ENCODE measurements at places on chromosomes 2 and 18. TPM values are rescaled to one million over a fixed set of nuclear protein-coding genes. Genes with fewer than 3 reads are reported as not detected.
A peak's percentile ranks its signal among the peaks of the same experiment; 100 is the strongest.

Gene KCNG3
- 0.16 TPM for total RNA-seq

Gene USP34
- 139 TPM for total RNA-seq

DNA sequence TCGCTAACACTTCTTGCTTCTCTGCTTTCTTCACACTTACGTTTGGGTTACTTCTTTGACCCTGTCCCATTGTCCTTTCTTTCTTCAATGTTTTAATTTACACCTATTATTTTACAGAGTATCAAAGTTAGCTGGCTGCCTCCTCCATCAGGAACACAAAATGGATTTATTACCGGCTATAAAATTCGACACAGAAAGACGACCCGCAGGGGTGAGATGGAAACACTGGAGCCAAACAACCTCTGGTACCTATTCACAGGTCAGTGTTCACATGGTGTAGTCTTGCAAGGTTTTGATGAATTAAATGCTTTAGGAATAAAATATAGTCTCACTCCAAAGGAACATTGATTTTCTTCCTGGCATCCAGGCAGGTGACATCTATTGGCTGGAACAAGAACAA, 919.0 kb downstream of the MBD2 start:
- no peaks in the 10 kb centered on the region for H3K27me3 ChIP-seq
- no peaks in the 10 kb centered on the region for H3K4me1 ChIP-seq
- DNase-seq = no peak

- DNase-seq = no peak
- H3K4me1 ChIP-seq = no peaks in the 10 kb centered on the region
- no peak overlapping the region for H3K4me3 ChIP-seq
- H3K27ac ChIP-seq = no peak overlapping the region
- H3K27me3 ChIP-seq = peaks cover 19% of the 10 kb centered on the region
- H3K36me3 ChIP-seq = no peaks in the 10 kb centered on the region
Observed at GRCh38 chr2:237281836-237282306, 132.1 kb downstream of the COL6A3 start.

DNA sequence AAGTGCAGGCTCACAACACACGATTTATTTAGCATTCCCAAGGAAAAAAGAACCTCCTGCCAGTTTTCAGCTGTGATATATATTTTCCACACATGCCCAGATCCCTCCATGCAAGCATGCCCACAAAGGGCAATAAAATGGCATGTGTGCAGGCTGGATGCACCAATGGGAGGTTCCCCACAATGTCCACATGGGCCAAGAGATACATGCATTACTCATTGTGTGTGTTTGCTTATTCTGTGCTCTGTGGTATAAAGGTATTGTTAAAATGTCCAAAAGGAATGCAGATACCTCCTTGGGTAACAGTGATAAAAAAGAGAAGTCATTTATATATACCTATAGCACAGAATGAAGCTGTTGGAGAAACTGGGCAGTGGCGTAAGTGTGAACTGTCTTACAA, 207.4 kb downstream of the FHOD3 start:
- H3K4me3 ChIP-seq = no peak overlapping the region
- DNase-seq = no peak
- H3K27me3 ChIP-seq = no peaks in the 10 kb centered on the region
- H3K27ac ChIP-seq = no peak overlapping the region
- no peaks in the 10 kb centered on the region for H3K36me3 ChIP-seq
- H3K4me1 ChIP-seq = no peaks in the 10 kb centered on the region

DNA sequence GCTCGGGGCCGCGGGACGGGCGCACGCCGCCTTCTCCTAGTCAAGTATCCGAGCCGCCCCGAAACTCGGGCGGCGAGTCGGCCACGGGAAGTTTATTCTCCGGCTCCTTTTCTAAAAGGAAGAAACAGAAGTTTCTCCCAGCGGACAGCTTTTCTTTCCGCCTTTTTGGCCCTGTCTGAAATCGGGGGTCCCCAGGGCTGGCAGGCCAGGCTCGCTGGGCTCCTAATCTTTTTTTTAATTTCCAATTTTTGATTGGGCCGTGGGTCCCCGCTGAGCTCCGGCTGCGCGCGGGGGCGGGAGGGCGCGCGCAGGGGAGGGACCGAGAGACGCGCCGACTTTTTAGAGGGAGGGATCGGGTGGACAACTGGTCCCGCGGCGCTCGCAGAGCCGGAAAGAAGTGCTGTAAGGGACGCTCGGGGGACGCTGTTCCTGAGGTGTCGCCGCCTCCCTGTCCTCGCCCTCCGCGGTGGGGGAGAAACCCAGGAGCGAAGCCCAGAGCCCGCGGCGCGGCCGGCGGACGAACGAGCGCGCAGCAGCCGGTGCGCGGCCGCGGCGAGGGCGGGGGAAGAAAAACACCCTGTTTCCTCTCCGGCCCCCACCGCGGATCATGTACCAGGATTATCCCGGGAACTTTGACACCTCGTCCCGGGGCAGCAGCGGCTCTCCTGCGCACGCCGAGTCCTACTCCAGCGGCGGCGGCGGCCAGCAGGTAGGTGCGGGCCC, 617 bp downstream of the FOSL2 start:
- peak; percentile 34 for DNase-seq
- H3K4me3 ChIP-seq = no peak overlapping the region
- no peaks in the 10 kb centered on the region for H3K36me3 ChIP-seq

DNA sequence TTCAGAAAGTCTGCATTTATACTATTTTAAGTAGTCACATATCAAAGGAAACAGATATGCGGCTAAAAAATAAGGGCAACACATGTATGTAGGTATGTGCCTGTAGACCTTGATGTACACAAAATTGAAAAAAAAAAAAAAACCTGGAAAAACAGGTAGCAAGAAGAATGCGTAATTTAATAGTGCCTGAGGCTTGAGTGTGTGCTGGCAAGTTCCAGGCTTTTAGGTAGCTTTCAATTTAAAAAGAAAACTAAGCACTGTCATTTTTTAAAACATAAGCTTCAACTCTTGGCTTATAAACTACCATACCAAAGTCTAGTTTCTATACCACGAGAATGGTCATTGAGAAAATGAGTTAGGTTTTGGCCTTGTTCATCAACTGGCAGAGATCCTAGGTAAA, 72.3 kb downstream of the OTX1 start:
- H3K4me1 ChIP-seq = no peaks in the 10 kb centered on the region
- no peak for DNase-seq
- no peak overlapping the region for H3K4me3 ChIP-seq
- H3K27me3 ChIP-seq = no peaks in the 10 kb centered on the region
- H3K27ac ChIP-seq = no peak overlapping the region

- no peaks in the 10 kb centered on the region for H3K27me3 ChIP-seq
- peaks cover 23% of the 10 kb centered on the region for H3K36me3 ChIP-seq
- no peaks in the 10 kb centered on the region for H3K4me1 ChIP-seq
- H3K27ac ChIP-seq = no peak overlapping the region
Observed at GRCh38 chr2:239139566-239139965, 261.3 kb downstream of the HDAC4 start.

Gene EN1
- total RNA-seq = 0.42 TPM

DNA sequence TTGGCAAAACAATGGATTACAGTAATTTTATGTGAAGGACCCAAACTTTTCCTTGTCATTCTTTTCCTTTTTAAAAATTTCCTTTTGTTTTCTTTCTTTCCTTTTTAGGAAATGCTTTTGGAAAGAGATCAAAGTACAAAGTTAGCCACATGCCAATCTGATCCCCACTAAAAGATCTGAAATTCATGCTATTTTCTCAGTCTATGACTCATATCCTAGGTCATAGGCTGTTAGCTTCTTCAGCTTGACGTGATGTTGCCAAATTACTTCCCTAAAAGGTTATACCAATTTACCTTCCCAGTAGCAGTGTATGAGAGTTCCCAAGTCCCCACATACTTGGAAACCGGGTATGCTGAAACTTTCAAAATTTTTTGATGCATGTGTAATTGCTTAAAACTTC, 355.3 kb downstream of the INSIG2 start:
- no peak overlapping the region for H3K27ac ChIP-seq
- DNase-seq = no peak
- H3K4me3 ChIP-seq = no peak overlapping the region
- H3K4me1 ChIP-seq = no peaks in the 10 kb centered on the region
- peaks cover 15% of the 10 kb centered on the region for H3K27me3 ChIP-seq
- H3K36me3 ChIP-seq = no peaks in the 10 kb centered on the region

GRCh38 chr2:18455236-18455862, 105.1 kb downstream of the RDH14 start:
- H3K4me1 ChIP-seq = peaks cover 11% of the 10 kb centered on the region
- peak overlapping the region; percentile 54 for H3K27ac ChIP-seq
- peaks cover 4% of the 10 kb centered on the region for H3K27me3 ChIP-seq
- no peak overlapping the region for H3K4me3 ChIP-seq
- DNase-seq = peak; percentile 11

DNA sequence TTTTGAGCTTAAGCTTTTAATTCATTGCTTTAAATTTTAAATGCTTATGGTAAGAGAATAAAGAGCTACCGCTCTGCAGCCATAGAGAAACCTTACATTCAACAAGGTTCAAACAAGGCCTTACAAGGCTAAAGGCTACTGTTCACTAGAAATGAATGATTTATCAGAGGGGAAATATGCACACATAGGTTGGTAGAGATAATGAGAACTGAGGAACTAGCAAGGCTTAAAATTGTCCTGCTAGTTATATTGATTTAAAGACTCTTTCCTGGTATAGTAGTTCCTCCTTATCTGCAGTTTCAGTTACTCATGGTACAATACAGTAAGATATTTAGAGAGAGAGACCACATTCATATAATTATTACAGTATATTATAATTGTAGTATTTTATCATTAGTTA, 193.4 kb downstream of the WDR7 start:
- H3K4me1 ChIP-seq = no peaks in the 10 kb centered on the region
- no peak overlapping the region for H3K27ac ChIP-seq
- H3K36me3 ChIP-seq = peaks cover 6% of the 10 kb centered on the region
- DNase-seq = no peak
- no peaks in the 10 kb centered on the region for H3K27me3 ChIP-seq

Gene RESP18
- not detected for total RNA-seq

Gene ACMSD
- not detected for total RNA-seq

Gene RAB6D
- 0.31 TPM for total RNA-seq
